Retinal pigment epithelial cell (primary cell): ENCODE measurements at places on chromosomes 16 and 17.

GRCh38 chr16:67537270-67537635 lies 8.6 kb downstream of the RIPOR1 start:
- no peak for DNase-seq

GRCh38 chr17:12605222-12605621 lies 60.5 kb upstream of the MYOCD start:
- DNase-seq = no peak

- no peak for DNase-seq
Measured at GRCh38 chr16:72711823-72712222, 336.1 kb downstream of the ZFHX3 start.

DNA sequence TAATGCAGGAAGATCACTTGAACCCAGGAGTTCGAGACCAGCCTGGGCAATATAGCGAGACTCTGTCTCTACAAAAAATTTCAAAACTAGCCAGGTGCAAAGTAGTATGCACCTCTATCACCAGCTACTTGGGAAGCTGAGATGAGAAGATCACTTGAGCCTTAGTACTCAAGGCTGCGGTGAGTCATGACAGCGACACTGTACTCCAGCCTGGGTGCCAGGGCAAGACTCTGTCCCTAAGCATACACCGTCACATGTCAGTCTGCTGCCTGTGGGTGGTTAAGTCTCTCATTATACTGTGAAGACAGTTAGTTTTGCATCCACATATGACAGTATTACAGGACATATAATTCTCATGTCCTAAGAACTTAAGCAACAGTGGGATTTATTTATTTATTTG lies 21.8 kb downstream of the NMRAL1 start:
- no peak for DNase-seq

GRCh38 chr16:70579648-70580630 lies 56.3 kb downstream of the SF3B3 start:
- no peak for DNase-seq

- peak; percentile 51 for DNase-seq
Measured at GRCh38 chr17:2023692-2024571, 1.2 kb downstream of the RTN4RL1 start.

DNA sequence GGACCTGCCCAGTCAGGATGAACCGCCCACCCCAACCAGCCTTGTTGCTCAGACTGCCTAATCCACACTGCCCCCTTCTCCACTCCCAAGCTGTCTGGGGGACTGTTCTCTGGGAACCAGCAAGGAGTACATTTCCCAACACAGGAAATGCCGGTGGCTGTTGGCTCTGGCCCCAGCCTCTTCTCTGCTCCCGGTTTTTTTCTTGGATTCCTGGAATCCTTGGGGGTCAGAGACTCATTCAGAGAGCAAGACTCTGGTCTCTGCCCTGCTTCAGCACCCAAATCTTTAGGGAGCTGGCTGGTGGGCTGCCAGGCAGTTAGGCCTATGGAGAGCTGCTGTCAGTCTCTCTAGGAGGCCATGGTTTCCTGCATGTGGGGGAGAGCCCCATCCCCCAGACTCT lies 10.8 kb upstream of the MTMR4 start:
- peak; percentile 43 for DNase-seq

- no peak for DNase-seq
Measured at GRCh38 chr16:13996778-13997288, 74.3 kb upstream of the MRTFB start.

GRCh38 chr17:44024271-44024663 lies 9.5 kb upstream of the TMEM101 start:
- no peak for DNase-seq

- DNase-seq = no peak
Measured at GRCh38 chr17:71327376-71328059, 793.3 kb upstream of the SOX9 start.

DNA sequence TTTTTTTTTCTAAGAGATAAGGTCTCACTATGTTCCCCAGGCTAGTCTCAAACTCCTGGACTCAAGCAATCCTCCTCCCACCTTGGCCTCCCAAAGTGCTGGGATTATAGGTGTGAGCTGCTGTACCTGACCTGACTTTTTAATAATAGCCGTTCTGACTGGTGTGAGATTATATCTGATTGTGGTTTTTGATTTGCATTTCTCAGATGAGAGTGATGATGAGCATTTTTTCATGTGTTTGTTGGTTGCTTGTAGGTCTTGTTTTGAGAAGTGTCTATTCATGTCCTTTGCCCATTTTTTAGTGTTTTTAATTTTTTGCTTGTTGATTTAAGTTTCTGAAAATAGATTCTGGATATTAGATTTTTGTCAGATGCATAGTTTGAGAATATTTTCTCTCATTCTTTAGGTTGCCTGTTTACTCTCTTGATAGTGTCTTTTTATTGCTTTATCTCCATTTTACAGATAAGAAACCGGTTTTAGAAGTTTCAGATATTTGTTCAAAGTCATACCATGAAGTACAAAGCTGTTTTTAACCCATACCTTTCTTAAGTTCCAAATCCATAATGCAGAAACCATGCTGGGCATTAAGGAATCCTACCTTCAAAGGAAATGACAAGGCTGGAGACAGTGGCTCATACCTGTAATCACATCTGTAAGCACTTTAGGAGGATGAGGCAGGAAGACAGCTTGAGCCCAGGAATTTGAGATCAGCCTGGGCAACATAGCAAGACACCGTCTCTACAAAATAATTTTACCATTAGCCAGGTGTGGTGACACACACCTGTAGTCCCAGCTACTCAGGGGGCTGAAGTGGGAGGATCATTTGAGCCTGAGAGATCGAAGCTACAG lies 168.4 kb upstream of the TBX2 start:
- no peak for DNase-seq

- DNase-seq = no peak
Measured at GRCh38 chr17:66169839-66170238, 22.1 kb downstream of the CEP112 start.

DNA sequence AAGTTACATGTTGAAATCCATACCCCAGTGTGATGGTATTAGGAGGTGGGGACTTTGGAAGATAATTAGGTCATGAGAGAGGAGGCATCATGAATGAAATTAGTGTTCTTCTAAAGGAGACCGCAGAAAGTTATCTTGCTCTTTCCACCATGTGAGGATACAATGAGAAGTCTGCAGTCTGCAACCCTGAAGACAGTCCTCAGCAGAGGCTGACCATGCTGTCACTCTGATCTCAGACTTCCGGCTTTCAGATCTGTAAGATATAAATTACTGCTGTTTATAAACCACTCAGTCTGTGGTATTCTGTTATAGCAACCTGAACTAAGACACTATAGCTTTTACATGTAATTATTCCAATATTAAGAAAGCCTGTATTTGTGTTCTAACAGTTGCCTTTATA lies 116.7 kb upstream of the CES5A start:
- DNase-seq = no peak

DNA sequence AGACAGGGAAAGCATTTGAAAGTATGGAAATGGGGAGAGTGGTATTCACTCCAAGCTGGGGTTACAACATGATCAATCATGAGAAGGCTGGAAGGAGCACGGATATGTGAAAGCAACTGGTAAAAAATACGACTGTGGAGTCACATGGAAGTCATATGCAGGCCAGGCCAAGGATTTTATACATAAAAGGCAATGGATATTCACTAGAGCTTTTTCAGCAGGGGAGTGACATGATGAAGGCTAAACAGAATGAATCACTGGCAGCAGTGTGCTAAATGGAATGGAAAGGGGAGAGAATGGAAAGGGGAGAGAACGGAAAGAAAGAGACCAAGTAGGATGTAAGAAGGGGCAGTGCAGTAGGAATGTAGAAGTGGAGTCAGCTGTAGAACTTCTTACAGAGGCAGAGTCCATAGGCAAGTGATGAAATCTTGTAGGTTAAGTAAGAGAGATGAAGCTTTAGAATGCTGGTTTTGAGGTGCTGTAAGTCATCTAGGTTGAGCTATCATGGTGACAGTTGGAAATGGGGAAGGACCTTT lies 13.0 kb upstream of the NETO2 start:
- DNase-seq = no peak

DNA sequence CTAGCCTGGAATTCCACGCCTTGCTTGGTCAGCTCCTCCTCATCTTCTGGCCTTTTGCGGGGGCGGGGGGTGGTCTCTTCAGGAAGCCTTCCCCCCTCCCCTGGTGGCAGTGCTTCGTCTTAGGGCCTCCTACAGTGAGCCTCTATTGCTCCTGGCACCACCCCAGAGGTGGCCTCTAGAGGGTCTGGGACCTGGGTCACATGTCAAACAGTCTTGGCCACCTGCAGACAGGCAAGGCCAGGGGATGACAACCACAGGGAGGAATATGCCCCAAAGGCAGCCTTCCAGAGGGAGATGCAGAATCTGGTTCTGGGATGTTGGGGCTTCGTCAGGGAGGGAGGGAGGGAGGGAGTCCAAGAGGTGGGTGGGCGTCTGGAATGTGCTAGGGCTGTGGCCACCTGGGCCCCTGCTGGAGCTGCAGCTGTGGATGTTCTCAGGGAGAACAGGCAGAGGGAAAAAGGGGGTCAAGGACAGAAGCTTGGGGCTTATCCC lies 50.6 kb downstream of the SMPD3 start:
- DNase-seq = no peak
